Fibroblast of gingiva (primary cell): ENCODE measurements at places on chromosomes 4 and X.

DNA sequence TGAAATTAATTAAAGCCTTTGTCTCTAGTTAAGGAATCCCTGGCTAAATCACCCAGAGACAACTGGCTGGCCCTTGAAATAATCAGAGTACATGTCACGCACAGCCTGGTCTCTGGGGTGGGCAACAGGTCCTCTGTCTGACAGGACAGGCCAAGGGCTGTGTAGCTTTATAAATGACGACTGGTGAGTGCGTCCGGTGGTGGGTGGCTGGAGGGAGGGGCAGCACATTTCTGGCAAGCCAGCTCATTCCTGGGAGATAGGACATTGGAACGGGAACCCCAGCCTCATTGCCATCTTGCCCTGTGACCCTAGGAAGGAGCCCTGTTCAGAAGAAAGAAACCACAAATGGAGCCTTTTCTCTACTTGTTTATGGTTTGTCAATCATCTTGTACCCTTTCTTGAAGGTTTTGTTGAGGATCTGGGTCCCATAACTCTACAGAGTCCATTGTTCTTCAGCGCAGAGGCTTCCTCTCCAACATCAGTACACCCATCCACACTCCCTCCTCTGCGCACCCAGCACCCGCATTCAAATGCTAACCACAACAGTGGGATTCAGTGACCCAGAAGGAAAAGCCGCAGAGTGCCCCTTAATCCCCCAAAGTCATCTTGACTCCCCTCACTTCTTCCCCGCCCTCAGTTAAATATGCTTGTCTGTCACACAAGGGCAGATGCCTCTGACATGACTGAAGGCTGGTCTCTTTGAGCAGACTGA is 368.1 kb downstream of the UNC5C start:
- DNase-seq: no peak

GRCh38 chr4:12701384-12701783 is 782.8 kb downstream of the RAB28 start:
- DNase-seq: no peak

- no peak for DNase-seq
Observed at GRCh38 chrX:24014388-24015018, 12.5 kb downstream of the KLHL15 start.

DNA sequence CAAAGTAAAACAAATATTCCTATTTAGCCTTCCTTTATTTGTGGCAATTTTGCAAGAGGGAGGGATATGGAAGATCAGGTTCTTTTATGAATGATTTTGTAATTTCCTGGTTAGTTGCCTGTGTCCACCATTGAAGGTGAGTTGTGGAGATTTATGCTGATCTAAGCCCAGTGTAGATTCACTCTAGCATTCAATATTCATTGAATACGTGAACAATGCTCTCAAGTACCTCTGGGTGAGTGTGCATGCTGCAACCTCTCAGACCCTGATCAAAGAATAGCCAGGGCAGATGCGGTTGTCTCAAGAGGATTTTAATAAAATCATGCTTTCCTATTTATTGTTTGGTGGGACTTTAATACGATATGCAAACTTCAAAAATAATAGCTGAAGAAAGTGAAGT is 628.4 kb downstream of the SPRY1 start:
- no peak for DNase-seq

GRCh38 chr4:15250021-15250441 is 177.8 kb upstream of the C1QTNF7 start:
- peak; percentile 44 for DNase-seq

- DNase-seq: no peak
Observed at GRCh38 chrX:130543603-130544325, 142.0 kb downstream of the RBMX2 start.

- no peak for DNase-seq
Observed at GRCh38 chr4:117908306-117909207, 125.7 kb upstream of the NDST3 start.

DNA sequence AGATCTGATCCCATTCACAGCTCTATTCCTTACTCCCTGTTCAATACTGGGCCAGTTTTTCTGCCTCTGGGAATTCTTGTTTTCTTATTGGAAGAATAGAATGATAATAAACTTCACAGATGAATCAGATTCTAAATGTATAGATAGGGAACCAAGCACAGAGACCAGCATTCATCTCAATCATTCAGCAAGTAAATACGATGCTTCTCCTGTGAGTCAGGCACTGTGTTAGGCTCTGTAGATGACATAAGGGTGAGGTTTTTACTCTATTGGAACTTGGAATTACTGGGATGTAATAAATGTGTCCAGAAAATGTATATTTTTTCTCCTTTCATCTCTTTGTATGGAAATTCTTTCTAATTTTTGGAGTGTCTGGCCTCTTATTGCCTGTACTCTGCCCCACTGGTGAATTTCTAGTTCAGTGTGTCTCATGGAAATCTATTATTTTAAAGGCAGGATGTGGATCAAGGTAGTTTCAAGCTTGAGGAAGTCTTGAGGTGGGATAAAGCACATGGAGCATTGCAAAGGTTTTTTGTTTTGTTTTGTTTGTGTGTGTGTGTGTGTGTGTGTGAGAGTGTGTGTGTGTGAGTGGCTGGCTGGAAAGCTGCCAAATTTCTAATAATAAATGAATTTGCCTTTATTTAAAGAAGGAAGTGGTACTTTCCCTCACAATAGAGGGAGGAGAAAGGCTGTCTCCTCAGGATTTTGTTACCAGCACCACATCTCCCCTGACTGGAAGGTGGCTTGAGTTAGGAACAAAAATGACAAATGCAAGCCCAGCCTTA is 117.9 kb upstream of the HS3ST1 start:
- no peak for DNase-seq

- no peak for DNase-seq
Observed at GRCh38 chrX:7086384-7086783, 61.1 kb upstream of the STS start.

- no peak for DNase-seq
Observed at GRCh38 chr4:7436256-7436655, 1.5 kb upstream of the PSAPL1 start.

DNA sequence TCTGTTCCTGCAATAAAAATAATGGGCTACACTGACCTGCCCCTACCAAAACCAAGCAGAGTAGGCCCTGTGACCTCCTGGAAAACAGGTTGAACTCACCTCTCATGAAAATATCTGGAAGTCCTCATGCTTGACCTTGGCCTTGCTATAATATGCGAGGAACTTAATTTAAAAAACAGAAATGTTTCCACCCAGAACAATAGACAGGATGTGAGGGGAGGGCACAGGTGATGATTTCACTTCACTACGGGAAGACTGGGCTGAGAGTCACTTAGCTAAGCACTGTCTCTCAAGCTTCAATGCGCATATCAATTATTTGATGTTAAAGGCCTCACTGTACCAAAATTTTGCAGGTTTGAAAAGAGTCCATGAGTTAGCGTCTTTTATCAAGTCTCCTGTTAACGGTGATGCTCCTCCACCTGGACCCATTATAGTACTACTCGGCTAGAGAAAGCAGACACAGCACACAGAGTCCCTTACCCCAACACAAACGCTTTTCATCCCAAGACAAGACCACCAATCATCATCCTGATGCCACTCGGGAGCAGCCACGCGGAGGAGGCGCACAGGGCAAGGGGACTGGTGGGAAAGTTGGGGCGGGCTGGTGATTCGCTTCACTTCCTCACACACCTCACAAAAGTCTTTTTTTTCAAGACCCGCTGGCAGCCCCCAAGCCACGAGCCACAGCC is 25.9 kb downstream of the ZNF721 start:
- DNase-seq: no peak

GRCh38 chr4:152356428-152357034 is 179.4 kb downstream of the FBXW7 start:
- peak; percentile 27 for DNase-seq

DNA sequence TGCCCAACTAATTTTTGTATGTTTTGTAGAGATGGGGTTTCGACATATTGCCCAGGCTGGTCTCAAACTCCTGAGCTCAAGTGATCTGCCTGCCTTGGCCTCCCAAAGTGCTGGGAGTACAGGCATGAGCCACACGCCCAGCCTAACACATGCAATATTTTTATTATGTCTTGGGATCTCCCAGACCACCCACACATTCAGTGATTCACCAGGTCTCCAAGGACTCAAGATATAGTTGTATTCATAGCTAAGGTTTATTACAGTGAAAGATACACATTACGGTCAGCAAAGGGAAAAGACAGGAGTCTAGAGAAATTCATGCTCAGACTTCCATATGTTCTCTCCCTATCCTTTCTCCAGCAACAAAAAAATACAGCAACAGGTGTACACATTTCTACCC is 25.5 kb upstream of the FAM120C start:
- no peak for DNase-seq

DNA sequence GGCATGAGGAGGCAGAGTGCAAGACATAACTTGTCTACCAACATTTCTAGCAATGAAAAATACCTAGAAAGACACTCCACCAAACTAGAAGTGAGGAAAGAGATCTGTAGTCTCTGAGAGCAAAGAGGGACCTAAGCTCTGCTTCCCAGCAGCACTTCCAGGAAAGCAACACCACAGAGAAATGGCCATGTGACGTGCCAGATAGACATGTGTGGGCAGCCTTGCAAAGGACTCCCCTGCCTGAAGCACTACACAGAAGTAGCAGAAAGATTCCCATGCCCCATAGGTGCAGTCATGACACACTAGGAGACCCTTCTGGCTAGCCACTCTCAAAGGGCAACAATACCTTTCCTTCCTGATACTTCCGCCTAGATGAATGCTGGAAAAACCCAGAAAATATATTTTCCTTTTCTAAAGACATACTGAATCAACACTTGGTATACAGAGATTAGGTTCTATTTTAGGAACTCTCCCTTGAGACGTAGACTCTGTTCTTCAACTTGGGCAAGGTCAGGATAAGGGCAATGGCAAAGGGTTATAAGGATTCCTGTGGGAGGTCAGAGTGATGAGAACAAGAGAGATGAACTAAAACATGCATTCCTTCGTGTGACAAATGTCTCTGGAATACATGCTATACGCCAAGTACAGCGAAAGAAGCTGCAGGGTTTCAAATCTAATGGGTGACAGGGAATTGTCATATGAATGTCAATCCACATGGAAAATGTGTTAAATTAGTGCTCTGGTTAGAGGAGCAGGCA is 187.5 kb upstream of the ETNPPL start:
- no peak for DNase-seq

- no peak for DNase-seq
Observed at GRCh38 chrX:30798810-30799209, 90.2 kb downstream of the TAB3 start.

DNA sequence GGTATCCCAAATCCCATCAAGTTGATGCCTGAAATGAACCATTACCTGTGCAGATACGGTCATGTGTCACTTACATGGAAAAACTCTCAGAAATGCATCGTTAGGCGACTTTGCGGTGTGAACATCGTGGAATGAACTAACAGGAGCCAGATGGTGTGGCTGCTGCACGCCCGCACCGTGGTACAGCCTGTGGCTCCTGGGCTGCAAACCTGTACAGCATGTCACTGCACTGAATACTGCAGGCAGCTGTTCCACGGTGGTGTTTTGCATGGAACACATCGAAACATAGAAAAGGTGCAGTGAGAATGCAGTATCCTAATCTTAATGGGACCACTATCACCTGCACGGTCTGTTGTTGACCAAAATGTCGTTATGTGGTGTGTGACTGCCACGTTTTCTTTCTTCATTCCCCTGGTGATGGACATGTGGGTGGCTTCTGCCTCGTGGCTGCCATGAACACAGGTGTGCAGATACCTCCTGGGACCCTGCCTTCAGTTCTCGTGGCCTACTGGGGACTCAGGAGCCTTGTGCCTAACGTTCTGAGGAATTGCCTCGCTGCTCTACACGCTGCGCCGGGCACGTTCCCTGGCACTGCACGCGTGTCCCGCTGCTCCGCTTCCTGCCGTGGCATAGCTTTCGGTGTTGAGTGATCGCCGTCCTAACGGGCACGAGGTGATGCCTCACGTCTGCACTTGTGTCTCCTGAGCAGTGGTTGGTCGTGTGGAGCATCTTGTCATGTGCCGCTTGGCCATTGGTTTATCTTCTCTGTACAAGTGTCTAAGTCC is 18.5 kb downstream of the MAEA start:
- no peak for DNase-seq

DNA sequence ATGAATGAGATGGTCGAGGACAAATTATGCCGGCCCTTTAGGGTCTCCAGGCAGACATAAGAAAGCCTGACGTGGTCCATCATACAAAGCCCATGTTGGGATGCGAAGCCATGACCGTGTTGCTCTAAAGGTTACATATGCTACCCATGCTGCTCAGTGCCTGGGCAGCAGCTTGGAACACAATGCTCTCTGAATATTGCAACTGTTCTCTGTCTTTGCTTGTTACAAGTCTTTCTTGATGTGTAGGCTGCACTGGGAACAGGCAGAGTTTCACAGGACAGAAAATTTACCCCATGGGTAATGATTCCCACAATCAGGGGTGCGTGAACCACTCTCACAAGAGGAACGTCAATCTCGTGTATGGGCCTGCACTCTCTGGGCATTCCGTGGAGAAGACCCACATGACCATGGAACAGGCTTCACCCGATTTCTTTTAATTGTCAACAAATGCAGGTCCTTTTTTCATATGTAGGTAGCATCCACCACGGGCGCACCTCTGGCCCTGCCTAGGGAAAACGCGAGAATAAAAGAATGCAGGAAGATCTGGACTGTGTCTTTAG is 66.3 kb downstream of the NBDY start:
- DNase-seq: no peak

- no peak for DNase-seq
Observed at GRCh38 chr4:14681330-14681729, 321.0 kb upstream of the CPEB2 start.

- DNase-seq: no peak
Observed at GRCh38 chr4:30755346-30755745, 35.2 kb downstream of the PCDH7 start.
